ENCODE measurements at places on chromosomes 2 and 18.

DNA sequence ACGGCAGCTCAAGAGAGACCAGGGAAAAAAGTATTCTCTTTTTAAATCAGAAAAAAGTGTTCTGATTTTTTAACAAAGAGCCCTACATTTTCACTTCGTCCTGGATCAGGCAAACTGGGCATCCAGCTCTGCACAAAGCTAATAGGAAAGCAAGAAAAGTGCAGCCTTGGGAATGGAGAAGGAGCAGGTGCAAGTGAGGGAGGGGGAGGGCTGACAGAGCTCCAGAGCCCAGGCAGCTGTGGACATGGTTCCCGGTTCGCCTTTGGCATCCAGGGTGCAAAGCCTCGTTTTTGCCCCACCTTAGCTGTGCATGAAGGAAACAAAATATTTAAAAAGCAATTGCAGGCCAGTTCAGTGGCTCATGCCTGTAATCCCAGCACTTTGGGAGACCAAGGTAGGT is 82.2 kb downstream of the FAM124B start:
- DNase-seq = no peak

DNA sequence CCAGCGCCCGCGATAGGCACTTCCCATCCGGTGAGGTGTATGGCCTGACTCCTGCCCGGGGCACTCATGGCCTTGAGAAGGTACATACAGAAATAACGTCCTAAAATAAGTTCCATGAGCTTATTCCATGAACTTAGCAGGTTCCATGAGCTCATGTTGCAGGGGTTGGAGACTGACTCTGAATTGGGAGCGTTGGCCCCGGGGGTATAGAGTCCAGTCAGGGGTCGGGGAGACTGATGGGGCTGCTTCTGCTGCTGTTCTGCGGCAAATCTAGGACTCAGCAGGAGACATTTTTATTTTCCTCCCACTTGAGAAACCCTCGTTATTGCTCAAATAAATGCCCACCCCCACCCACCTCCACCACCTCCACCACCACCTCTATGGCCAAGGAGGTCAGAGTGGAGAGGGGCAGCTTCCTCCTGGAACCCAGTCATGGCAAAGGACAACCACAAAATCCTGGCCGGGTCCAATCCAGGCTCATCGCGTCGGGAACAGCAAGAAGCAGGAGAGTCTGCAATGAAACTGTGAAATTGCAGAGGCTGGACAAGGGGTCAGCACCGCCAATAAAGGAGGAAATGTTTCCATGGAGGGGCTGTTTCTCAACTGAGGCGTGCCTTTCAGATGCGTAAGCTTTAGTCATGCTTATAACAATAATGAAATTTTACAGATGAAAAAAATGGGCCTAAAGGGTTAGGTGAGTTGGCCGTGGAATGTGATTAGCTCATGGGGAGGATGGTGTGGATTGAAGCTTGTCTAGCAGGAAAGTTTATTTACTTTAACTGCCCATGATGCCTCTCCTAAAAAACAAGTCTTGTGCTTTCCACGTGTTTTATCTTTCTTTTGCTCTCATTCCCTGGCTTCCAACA is 136.6 kb upstream of the ALKAL2 start:
- no peak for DNase-seq

DNA sequence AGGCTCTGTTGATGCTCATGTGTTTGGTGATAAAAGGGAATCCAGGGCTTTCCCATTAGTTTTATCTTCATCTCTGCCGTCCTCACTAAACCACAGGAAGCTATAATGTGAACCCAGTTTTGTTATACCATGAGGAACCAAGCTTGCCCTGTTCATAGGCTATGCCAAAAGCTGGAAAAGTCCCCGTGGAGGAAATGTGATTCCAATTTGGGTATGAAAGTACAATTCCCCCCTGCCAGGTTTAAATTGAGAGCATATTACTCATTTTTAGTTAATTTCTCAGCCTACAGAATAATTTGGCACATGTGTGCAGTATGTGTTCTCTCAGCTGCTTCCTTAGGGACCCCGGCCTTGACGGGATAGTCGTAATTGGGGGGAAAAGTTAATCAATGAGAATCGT is 327.4 kb downstream of the RND3 start:
- DNase-seq = no peak

DNA sequence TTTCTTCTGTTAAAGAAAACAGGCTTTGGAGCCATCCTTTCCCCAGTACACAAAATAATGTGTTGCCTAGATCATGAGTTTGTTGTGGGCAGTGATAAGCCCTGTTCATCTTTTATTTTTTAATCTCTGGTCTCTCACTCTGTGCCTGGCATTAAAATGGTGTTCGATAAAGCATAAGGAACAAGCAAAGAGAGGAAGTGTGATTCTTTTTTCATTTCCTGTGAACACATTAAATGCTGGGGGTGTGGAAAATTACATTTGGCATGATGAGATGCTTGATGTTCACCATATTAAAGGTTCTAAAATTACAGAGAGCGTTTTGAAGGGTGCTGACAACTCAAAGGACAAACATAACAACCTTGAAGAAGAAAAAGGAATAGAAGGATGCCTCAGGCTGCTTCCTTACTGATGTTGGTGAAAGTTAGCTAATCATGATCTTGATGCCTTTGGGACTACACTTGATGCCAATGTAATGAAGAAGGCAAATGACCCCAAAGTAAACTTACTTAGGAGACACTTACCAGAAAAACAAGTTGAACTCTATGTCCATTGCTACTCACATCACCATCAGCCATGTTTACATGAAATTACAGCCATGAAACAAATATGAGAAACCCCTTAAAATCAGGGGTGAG is 33.0 kb downstream of the TMEFF2 start:
- DNase-seq = no peak

DNA sequence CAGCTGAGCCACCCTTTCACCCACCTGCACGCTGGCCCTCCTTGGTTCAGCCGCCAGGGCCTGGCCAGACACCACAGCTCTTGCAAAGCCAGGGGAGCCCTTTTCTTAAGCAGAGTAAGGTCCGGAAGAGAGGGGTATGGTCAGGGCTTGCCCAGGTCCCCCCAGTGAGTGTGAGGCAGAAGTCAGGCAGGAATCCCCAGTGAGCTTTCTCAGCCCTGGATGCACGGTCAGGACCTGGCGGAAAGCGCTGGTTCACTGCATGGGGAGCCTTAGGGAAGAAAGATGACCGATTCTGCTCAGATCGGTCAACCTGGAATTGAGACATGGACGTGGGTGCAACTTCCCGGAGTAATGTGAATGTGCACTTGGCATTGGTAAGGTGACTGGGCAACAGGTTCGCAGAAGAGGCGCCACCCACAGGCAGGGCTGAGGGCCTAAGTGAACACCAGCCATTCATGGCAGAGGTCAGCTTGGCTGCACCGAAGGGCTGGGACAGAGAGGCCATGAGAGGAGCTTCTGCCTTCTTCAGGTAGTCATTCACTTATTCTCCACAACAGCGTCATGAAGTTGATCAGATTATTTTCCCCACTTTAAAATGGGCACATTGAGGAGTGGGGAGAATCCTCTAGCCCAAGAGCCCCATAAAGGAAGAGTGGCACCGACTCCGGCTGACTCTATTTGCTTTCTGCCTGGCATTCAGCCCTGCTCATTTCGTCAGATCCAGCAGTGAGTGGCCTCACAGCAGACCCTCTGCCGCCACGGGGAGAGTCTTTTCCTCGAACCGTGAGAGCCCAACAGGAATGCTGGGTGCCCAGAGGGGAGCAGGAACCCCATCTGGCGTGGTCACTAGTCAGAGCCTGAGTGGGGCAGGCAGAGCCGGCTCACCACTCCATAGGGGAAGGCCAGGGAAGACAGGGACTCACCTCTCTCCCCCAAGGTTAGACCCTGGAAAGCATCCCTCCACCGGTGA is 35.8 kb downstream of the SCTR start:
- DNase-seq = no peak

DNA sequence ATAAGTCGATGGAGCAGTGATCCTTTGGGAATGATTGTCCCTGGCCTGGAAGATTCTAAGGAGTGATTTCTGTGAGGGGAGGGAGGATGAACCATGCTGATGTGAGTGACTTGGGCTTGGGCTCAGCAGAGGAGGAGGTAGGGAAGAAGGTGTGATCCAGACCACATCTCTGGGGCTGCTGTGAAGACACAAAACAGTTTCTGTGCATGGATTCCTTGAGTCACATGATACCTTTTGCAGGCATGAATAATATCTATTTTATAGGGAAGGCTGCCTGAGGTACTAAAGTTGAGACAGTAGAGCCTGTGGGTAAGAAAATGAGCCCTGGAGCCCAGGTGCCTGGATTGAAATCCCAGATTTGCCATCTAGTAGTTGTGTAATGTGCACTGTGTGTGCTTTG is 29.8 kb downstream of the SLC1A4 start:
- DNase-seq = no peak

- DNase-seq = no peak
These were observed 16.7 kb downstream of the MYCN start for GRCh38 chr2:15956751-15957736.

- DNase-seq = no peak
These were observed 180.8 kb downstream of the CAMKMT start for GRCh38 chr2:44542520-44542919.

GRCh38 chr2:113000436-113000835 is 4.8 kb upstream of the IL36A start:
- DNase-seq = peak; percentile 27

GRCh38 chr2:101776172-101777043 is 78.9 kb downstream of the MAP4K4 start:
- no peak for DNase-seq

GRCh38 chr2:42978887-42979415 is 186.6 kb upstream of the HAAO start:
- DNase-seq = no peak

GRCh38 chr2:189913821-189914220 is 129.6 kb downstream of the PMS1 start:
- no peak for DNase-seq

DNA sequence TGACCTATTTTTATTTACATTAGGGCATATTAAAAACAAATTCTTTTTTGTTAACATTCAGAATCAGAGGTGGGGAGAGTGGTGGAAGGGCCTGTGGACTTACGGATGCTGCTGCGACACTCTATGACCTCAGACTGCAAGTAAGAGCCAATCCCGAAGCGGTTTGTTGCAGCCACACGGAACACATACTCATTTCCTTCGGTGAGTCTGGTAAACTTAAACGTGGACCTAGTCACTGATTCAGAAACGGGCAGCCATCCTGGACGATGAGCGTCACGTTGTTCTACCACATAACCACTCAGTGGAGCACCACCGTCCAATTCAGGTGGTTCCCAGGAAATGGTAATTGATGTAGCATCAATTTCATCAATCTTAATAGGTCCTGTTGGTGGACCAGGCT is 61.9 kb downstream of the PLEKHA3 start:
- DNase-seq = no peak

- DNase-seq = no peak
These were observed 147.1 kb downstream of the WDSUB1 start for GRCh38 chr2:159139216-159139933.

DNA sequence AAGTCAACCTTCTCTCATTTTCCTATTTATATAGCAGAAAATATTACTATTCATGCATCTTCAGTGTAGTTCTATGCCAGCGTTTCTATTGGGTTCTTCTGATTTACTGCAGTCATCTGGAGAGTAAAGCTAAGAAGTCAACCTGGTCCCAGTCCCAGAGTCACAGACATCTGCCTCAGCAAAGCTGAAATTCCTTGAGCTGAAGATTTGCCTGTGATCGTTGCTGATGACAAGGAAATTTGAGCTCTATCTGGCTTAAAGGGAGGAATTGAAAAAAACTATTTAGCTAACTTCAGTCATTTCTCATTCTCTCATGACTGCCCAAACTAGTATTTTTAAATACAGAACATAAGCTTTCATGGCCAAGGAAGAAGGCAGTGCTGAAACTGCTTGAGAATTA is 45.7 kb downstream of the RND3 start:
- DNase-seq = no peak

DNA sequence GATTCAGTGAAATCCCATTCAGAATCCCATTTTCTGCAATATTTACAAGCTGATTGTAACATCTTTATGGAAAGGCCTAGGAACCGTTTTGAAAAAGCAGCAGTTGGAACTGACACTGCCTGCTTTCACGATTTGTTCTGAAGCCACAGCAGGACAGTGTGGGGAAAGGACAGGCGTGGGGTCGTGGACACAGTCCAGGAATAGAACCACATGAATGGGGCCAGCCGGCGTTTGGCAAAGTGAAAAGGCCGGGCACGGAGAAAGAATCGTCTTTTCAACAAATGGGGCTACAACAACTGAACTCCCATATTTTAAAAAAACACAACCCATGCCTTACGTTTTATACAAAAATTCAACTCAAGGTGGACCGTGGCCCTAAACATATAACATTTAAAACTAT is 69.8 kb downstream of the SLC66A2 start:
- no peak for DNase-seq

- no peak for DNase-seq
These were observed 59.2 kb downstream of the AAK1 start for GRCh38 chr2:69584127-69584889.

DNA sequence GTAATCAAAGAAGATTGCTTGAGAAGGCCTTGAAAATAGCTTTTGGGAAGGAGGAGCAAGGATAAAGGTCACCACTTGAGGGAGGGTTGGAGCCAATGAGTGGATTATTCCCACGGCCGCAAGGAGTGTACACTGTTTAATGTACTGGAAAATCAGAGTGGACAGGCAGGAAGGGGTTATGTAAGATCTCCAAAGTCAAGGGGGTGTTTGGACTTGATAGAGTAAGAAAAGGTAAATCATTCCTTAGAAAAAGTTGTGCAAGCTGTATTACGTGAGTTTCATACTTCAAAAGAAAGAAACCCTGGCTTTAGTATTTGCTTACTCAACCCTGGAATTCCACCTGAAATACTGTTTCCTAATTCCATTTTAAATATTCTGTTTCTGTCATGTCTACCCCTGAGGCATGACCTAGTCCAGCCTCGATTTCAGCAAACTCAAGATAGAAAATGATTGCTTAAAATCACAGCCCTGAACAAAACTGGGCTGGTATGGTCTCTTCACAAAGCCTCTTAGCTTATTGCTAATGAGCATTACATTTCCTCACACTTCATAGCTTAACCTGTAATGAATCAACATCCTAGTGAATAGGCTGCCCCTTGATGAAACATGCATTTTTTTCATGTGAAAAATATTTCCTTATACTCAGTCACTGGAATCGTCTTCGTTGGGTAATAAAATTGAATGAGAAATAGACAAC is 1.1 kb downstream of the MREG start:
- no peak for DNase-seq

DNA sequence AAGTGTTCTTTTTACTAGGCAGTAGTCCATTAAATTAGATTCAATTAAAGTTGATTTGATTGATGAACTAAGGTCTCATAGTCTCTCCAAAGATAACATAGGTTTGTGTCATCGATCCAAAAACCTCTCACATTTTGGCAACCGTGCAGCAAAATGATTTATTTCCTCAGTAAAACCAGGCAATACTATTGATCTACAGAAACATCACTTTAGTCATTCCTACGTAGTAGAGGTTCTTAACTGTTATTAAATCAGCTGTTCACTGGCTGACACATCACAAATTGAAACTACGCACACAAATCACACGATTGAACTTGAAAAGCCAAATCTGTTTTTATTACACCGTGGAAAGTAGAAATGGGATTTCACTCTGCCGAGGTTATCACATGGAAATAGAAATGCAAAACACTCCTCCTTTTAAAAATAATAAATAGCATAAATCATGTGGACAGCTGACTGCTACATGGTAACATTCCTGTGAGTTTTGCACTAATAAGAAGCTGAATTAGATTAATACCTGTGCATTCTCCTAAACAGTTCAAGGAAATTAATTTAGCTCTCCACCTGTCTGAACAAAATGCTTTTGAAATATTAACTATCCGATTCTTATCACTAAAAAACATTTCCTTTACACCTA is 262.5 kb downstream of the CDH20 start:
- DNase-seq = no peak
